ENCODE measurements at places on chromosomes 12 and 14.

DNA sequence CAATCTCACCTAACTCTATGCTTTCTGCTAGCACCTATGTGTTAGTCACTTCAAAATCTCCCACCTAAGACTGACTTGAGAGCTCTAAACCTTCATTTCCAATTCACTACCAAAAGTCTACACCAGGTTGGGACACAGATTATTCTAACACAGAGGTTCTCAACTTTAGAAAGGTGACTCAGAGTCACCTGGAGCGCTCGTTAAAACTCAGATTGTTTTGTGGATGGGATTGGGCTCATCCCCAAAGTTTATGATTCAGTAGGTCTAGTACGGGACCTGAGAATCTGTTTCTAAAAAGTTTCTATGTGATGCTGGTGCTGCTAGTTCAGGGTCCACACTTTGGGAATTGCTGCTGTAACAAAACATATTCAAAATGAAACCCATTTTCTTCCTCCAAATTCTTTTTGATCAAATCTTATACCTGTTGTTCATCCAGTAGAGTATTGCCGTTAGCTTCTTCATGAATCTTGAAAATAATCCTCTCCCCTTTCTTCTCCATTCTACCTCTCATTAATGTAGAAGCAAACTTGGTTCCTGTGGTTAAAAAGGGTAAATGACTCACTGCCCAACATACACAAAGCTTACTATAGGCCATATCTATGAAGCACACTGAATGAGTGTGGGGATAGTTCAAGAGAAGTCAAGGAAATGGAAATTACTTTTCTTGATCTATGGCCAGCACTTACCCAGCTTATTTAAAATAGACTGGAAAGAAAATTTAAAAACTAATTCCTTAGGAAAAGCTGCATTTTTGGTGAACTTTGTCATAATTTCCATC is 206.7 kb downstream of the KIF21A start:
- DNase-seq = no peak

- DNase-seq = no peak
These were observed 185.1 kb downstream of the ANO6 start for GRCh38 chr12:45400991-45401390.

DNA sequence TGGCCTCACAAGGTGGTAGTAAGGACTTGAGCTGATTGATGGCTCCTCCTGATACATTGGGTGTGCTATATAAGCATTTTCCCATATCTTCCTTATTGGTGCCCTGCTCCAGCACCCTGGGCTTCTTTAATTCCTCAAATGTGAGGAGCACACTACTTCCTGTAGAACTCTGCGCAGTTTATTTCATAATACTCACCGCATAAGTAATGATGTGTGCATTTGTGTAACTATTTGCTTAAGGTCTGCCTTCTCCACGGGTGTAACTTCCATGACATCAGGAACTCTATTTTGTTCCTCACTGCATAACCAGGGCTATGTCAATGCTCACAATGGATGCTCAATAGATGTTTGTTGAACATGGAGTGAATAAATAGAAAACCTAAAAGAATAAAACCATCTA is 392.2 kb downstream of the SEC23A start:
- DNase-seq = no peak

DNA sequence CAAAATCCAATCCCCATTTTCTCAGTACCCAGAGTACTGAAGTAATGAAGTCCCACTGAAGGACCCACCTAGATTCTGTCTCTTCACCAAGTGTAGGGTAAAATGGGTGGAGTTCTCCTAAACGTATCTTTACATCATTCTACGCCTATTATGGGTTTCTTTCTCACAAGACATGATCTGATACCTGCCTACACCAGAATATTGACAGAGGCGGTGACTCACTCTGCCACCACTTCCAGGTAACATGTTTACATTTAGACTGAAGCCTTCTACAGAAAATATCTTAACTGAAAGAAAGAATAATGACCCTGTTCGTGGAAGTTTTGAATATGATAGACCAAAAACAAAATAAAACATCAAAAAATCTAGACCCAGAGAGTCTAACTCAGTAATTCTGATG is 89.8 kb downstream of the BTG1 start:
- peak; percentile 60 for DNase-seq

DNA sequence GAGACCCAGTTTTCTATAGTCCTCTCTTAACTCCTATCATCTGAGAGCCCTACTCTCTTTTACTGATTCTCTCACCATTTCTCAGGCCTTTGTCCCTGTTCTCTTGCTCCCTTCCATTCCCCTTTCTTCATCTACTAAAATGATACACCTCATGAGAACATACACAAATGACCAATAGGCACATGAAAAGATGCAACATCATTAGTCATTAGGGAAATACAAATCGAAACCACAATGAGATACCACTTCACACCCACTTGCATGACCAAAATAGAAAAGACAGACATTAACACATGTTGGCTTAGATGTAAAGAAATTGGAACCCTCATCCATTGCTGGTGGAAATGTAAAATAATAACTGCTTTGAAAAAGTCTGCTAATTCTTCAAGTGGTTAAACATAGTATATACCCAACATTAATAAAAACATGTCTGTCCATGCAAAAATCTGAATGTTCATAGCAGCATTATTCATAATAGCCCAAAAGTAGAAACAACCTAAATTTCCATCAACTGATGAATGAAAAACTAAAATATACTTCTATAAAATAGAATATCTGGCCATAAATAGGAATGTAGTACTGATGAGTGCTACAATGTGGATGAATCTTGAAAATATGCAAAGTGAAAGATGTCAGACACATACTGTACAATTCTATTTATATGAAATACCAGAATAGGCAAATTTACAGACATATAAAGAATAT is 66.0 kb downstream of the DENND5B start:
- DNase-seq = no peak

GRCh38 chr12:118874698-118875548 is 106.4 kb upstream of the SRRM4 start:
- no peak for DNase-seq

Data from CD4-positive, alpha-beta T cell treated with Interferon gamma for 1 hour (primary cell).